ENCODE measurements at places on chromosomes 4 and X. TPM values are rescaled to one million over a fixed set of nuclear protein-coding genes. Genes with fewer than 3 reads are reported as not detected.

- no peak for DNase-seq
Measured at GRCh38 chrX:107273795-107274194, 67.4 kb downstream of the DNAAF6 start.

DNA sequence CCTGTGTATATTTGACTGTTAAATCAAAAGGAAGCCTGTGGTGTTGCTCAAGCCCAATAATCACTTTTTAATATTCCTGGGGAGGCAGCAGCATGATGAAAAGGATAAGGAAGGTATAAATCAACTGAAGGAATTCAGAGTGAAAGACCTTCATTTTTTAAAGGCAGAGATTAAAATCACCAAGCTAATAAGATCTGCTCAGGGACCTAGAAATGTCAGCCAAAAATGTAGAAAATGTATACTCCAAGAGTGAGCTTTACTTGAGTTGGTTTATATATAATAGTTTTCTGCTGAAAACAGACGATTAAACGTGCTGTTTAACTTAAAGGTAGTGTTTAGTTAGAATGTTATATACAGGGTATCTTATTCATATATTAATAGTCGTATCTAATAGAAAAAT lies 549.3 kb downstream of the IQCM start:
- no peak for DNase-seq

DNA sequence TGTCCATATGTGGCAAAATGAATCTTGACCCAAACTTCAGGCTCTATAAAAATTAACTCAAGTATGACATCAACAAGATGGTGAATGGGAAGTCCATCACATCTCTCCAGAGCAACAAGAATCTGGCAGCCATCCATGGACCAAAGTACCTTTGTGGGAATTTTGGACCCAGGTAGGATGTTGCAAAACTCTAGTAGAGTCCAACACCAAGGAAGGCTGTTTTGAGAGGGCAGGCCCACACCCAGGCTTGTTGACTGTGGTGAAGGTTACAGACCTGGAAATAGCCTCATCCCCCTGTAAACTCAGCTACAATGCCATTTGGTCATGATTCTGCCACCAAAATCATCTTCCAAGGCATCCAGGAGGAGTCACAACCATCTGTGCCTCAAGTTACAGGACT lies 12.9 kb downstream of the DGAT2L6 start:
- no peak for DNase-seq

The FAAH2 gene
- 5.1 TPM for total RNA-seq

The KDR gene
- not detected for total RNA-seq

Data from CD4-positive, alpha-beta T cell (primary cell).